ENCODE measurements at places on chromosomes 6 and 20.

- no peak for DNase-seq
These were observed 603.0 kb upstream of the NRSN1 start for GRCh38 chr6:23522792-23523547.

GRCh38 chr6:158050107-158050735 lies 68.6 kb downstream of the SYNJ2 start:
- DNase-seq: no peak

GRCh38 chr6:43570876-43571441 lies 4.9 kb downstream of the XPO5 start:
- no peak for DNase-seq

GRCh38 chr6:81067057-81067456 lies 685.4 kb downstream of the TENT5A start:
- no peak for DNase-seq

DNA sequence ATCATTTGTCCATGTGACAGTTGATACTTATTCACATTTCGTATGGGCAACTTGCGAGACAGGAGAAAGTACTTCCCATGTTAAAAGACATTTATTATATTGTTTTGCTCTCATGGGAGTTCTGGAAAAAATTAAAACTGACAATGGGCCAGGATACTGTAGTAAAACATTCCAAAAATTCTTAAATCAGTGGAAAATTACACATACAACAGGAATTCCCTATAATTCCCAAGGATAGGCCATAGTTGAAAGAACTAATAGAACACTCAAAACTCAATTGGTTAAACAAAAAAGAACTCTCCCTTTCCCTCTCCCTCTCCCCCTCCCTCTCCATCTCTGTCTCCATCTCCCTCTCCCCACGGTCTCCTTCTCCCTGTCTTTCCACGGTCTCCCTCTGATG lies 19.4 kb upstream of the EIF2S2 start:
- no peak for DNase-seq

DNA sequence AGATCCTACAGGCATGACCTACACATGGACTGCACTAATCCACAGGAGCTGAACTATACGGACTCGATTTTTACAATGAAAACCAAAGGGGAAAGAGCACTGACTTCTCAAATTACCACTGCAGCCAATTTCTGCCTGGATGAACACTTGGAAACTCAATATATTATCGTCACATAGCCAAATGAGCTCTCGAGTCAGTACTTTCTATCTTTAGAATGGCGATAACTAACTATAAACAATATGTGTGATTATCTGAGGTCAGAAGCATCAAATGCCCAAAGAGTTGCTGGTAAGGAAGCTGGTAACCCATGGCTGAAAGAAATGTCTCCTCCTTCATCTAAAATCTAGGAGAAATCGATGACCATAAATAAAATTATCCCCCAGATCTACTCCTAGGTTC lies 86.7 kb downstream of the KIF16B start:
- no peak for DNase-seq

GRCh38 chr6:22333802-22334201 lies 37.0 kb upstream of the PRL start:
- DNase-seq: no peak

DNA sequence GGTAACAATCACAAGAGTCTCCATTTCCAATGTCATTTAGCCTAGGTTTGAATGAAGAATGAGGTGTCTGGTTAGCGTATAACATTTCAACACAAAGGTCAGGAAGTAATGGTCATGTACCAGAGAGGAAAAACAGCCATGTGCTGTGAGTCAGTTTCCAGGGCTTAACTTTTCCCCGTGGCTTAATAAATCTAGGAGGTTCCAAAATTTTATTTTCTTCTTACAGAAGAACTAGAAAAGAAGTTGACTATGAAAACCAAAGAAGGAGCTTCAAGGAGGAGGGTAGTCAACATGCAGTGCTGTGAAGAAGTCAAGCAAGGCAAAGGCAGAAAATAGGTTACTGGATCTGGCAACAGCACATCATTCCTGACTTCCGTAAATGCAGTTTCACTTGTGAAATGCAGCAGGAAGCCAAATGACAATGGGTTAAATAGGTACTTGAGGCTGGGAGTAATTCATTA lies 8.4 kb upstream of the GABRR2 start:
- no peak for DNase-seq

Data from stimulated activated CD4-positive, alpha-beta T cell treated with anti-CD3 and anti-CD28 coated beads, Interleukin-15, amount 100 ng/mL, for 1 hour (primary cell).